ENCODE measurements at places on chromosomes 6 and 20.

GRCh38 chr6:40950986-40951698 is 87.9 kb downstream of the UNC5CL start:
- DNase-seq, result no peak

GRCh38 chr6:73144516-73144915 is 80.8 kb downstream of the KHDC1L start:
- DNase-seq, result no peak

- DNase-seq, result peak; percentile 40
Measured at GRCh38 chr6:28867086-28867409, 56.7 kb downstream of the TRIM27 start.

GRCh38 chr6:144263786-144264185 is 21.3 kb upstream of the UTRN start:
- no peak for DNase-seq

GRCh38 chr6:144416773-144417172 is 131.6 kb downstream of the UTRN start:
- DNase-seq, result no peak

GRCh38 chr6:111469543-111469942 is 13.5 kb downstream of the REV3L start:
- DNase-seq, result no peak

- no peak for DNase-seq
Measured at GRCh38 chr6:37731888-37732287, 34.2 kb upstream of the MDGA1 start.

GRCh38 chr6:139530561-139530960 is 156.1 kb upstream of the CITED2 start:
- DNase-seq, result no peak

- no peak for DNase-seq
Measured at GRCh38 chr20:49631061-49631716, 63.3 kb upstream of the PTGIS start.

- peak; percentile 76 for DNase-seq
Measured at GRCh38 chr20:25508083-25508770, 77.1 kb downstream of the NINL start.

DNA sequence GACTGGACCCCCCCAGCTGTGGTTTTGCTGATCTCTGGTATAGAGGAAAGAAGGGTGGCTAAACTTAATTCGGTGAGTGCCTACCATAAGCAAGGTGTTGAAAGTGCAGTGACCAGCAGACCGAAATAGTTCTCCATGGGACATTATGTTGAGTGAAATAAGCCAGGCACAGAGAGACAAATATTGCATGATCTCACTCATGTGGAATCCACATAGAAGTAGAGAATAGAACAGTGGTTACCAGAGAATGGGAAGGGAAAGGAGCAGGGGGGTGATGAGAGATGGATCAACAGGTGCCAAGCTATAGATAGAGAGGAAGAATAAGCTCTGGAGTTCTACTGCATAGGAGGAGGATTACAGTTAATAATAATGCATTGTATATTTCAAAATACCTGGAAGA is 9.7 kb upstream of the GCNT2 start:
- DNase-seq, result peak; percentile 28

GRCh38 chr6:91140449-91140848 is 553.6 kb upstream of the MAP3K7 start:
- DNase-seq, result no peak

- DNase-seq, result no peak
Measured at GRCh38 chr6:42407379-42407778, 44.3 kb downstream of the TRERF1 start.

DNA sequence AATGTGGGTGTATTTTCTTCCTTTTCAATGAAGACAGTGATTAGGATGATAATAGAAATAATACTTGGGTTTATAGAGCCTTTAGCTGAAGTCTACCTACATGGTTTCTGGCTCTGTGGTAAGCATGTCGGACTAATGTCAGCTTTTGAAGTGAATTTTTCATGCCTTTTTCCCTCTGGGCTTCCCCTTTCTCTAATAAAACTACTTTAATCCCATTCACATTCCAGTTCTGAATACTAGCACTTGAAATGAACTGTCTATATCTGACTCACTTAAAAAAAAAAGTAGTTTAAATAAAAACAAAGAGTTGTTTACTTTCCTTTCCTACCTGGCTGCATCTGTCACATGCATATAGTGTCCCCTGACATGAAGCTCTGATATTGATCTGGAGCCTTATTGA is 545.9 kb upstream of the FLRT3 start:
- no peak for DNase-seq

DNA sequence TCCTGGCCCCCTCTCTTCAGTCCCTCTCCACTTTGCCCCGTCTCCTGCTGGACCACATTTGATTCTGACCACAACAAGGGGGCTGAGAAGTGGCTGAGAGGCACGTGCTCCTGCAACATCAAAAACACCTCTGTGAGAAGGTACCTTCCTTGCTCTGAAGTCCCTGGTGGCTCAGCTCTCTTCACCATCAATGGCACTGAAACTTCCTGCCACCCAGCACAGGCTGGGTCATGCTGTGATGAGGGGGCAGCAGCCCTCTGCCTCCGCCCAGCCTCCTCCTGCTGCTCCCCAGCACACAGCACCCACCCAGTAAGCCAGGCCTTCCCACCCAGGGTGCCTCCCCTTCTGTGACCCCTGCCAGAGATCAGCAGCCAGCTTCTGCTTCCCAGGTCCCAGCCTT is 10.3 kb downstream of the ZMYND8 start:
- no peak for DNase-seq

DNA sequence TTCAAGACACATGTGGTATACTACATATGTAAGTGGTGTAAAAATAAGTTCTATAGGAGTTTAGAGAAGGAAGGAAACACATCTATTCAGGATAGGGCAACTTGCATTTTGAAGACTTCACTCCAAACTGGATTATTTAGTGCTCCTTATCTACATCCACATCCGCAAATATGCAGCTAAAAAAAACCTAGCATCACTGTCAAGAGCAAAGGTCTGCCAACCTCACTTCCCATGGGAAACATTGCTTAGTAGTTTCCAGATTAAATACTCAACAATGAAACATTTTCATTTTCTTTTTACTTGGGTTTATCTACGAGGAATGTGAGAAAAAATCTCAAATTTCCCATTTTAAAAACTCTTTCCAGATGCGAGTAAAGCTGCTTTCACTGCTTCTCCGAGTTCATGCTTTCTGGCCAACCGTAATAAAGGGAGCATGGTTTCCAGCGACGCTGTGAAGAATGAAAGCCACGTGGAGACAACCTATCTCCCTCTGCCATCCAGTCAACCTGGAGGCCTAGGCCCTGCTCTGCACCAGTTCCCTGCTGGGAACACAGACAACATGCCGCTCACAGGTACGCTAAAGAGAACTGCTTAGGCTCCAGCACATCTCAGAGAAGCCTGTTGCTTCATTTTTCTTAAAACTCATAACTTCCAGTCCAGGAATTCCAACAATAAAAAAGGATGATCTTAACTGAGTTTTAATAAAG is 48.2 kb downstream of the RFX6 start:
- DNase-seq, result no peak

DNA sequence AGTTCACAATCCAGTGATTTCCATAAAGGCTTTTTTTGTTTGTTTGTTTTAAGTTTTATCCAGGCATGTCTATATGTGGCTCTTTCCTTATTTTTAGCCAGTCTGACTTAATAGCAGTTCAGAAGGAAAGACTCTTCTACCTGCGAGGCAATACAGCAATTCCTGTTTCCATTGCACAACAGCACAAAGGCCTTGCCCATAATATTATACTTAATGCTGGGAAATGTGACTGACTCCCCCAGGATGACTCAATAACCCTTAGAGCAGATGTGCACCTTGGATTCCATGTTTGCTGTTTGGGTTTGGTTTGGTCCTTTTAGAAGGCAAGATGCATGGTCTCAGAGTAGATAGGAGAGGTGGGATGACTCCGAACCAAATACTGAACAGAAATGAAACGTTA is 184.1 kb downstream of the MTFR2 start:
- DNase-seq, result no peak

DNA sequence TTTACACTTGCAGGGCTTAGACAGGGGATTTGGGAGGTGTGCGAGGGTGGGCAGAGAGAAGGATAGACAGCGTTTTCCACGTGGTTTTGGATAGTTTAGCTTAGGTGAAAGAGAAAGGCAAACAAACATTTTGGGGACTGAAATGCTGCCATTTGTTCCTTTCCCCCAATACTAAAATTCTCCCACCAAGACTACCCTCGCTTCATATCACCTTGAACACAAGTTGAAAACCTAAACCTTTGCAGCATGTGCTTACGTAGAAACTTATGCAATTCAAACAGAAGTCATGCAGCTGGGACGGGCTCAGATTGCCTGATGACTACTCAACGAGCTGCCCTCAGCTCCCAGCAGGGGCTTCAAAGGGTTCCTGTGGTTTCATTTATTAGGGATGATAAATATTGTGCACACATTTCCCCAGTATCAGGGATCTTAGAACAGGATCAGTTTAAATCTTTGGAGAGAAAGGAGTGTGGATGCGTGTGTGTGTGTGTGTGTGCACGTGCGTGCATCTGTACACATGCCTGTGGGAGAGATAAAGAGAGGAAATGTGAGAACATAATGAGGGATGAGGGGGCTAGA is 77.3 kb downstream of the SLC22A23 start:
- DNase-seq, result peak; percentile 46

GRCh38 chr6:30195951-30196350 is 17.3 kb downstream of the TRIM26 start:
- DNase-seq, result no peak

GRCh38 chr6:75946146-75946831 is 126.2 kb downstream of the IMPG1 start:
- no peak for DNase-seq

- DNase-seq, result no peak
Measured at GRCh38 chr6:11824986-11825385, 46.4 kb upstream of the ADTRP start.
